ENCODE measurements at places on chromosomes 6 and 20.
A peak's percentile ranks its signal among the peaks of the same experiment; 100 is the strongest.

GRCh38 chr6:164889980-164890379, 419.4 kb downstream of the C6orf118 start:
- DNase-seq, result no peak

- DNase-seq, result no peak
These were observed 17.5 kb downstream of the COL12A1 start for GRCh38 chr6:75188221-75188925.

DNA sequence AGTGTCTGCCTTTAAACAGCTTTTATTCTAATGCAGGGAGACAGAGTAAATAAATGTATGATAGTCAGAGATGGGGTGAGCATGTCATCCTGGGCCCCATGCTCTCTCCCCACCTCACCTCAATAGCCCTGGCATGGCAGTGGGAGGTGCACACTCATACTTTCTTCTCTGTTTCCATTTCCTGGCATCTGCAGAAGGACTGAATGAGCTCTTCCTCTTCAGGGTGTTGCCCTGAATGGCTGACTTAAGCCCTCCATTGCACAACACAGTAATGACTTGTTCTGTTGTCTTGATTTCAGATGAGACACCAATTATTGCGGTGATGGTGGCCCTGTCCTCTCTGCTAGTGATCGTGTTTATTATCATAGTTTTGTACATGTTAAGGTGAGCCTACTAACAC, 57.0 kb upstream of the GNRH2 start:
- peak; percentile 68 for DNase-seq

DNA sequence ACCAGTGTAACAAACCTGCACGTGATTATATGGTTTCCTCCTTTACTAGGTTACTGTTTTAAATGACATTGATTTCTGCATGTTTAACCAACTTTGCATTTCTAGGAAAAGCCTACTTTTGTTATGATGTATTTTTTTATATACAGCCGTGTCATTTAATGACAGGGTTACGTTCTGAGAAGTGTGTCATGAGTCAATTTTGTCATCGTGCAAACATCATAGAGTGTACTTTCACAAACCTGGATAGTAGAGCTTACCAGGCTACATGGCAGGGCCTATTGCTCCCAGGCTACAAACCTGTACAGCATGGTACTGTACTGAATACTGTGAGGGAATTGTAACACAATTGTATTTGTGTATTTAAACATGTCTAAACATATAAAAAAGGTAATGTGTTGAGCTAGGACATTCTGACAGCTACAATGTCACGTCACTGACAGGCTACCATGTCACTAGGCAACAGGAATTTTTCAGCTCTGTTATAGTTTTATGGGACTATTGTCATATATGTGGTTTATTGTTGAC, 205.3 kb downstream of the PRL start:
- no peak for DNase-seq

- DNase-seq, result no peak
These were observed 60.1 kb upstream of the AKIRIN2 start for GRCh38 chr6:87762116-87762515.

DNA sequence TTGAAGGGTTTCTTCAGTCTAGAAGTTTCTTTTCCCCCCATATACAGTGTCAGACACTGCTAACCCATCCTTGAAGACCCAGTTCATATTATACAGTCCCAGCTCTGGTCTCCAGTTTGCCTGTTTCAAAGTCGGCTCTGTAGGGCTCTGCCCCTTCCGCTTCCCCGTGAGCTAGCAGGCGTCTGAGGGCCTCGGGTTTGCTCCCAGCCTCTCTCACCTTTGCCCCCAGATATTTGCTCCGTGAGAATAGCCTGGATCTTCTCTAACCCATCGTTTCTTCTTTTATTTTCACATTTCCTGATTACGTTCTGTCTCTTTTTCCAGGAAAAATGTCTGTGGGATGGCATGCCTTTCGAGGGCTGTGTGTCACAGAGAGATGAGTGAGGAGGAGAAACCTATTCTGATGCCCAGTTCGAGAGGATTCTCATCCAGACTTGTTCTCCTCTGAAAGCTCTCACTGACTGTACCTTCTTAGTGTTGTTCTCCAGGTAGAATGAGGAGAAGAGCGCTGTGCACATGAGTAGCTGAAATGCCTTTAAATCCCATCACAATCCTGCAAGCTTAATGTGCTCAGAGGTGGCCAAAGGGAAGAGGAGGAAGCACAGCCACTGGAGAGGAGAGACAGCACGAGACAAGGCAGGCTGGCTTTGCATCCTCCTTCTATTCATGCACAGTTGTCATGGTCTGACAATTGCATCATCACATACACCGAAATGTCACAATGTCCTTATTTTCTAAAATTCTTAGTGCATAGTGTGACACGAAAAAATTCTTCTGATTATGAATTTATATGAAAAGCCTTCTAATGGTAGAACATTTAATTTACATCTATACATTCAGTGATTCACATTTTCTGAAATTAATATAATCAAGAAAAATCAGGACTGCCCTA, 171.1 kb downstream of the FOXA2 start:
- DNase-seq, result no peak

DNA sequence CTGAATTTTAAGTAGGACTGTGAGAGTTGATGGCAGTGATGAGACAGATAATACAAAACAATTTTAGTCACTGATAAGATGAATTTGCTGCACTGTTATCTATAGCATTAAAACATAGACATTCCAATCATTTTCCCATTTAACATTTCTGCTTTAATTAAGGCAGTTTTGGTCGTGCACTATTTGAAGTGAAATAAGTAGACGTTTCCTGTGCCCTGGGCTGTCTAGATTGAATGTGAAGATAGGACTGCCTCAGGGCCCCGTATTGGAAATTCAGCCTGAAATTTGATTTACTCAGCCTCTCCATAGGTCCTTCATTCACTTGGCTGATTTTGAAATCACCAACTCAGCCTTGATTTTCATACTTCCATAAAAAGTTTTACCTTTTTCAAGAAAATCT, 48.3 kb downstream of the ARID1B start:
- no peak for DNase-seq

GRCh38 chr20:35823937-35824336, 52.1 kb downstream of the PHF20 start:
- DNase-seq, result no peak

GRCh38 chr6:25229671-25230321, 49.4 kb upstream of the CARMIL1 start:
- DNase-seq, result no peak

GRCh38 chr6:142934106-142934505, 10.9 kb downstream of the HIVEP2 start:
- no peak for DNase-seq

DNA sequence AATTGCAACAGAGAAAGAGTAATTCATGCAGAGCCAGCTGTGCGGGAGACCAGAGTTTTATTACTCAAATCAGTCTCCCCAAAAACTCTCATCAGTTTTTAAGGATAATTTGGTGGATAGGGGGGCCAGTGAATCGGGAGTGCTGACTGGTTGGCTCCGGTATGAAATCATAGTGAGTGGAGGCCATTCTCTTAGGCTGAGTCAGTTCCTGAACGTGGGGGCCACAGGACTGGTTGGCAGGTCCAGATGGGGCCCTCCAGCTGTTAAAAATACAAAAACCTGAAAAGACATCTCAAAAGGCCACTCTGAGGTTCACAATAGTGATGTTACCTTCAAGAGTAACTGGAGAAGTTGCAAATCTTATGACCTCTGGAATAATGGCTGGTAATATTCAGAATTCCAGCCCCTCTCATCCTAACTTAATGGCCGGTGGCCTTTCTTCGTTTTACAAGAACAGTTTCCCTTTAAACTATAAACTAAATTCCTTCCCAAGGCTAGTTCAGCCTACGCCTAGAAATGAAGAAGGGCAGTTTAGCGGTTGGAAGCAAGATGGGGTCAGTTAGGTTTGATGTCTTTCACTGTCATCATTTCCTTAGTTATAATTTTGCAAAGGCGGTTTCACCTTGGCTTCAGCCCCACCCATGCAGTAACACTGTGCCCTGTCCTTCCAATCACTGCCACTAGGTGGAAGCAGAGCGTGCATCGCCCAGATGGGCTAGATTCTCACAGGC, 6.8 kb upstream of the MICA start:
- DNase-seq, result peak; percentile 92

DNA sequence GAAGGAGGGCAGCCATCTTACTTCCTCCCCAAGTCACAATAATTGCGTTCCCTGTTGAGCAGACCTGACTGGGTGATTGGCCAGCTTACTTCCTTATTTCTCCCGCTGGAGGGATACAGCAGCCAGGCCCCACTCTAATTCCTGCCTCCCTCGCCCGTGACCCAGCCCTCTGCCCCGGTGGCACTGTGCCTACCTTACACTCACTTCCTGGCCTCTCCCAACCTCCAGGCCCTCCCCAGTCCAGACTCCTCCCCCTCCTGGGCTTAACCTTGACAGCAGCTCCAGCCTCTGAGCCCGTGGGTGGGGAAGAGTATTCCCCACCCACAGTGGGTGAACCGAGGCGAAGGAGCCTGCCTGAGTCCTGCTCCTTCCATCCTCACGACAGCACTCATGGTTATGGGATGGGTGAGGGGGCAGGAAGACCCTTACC, 3.0 kb downstream of the BAK1 start:
- no peak for DNase-seq

DNA sequence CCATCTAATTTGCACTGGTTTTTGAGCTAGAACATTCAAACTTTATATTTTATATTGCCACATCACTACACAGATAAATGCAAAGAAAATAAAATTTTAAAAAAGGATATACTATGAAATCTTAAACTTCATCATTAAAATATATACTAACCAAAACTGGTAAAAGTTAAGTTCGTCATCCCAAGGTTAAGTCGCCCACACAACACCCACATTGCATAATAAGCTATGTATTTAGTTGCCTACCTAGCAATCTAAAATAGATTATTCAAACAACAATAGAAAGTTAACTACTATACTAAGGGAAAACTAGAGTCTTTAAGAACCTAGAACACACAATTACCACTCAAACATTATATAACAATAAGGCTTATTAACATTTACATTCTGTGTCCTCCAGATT, 24.5 kb downstream of the PDE10A start:
- DNase-seq, result no peak

DNA sequence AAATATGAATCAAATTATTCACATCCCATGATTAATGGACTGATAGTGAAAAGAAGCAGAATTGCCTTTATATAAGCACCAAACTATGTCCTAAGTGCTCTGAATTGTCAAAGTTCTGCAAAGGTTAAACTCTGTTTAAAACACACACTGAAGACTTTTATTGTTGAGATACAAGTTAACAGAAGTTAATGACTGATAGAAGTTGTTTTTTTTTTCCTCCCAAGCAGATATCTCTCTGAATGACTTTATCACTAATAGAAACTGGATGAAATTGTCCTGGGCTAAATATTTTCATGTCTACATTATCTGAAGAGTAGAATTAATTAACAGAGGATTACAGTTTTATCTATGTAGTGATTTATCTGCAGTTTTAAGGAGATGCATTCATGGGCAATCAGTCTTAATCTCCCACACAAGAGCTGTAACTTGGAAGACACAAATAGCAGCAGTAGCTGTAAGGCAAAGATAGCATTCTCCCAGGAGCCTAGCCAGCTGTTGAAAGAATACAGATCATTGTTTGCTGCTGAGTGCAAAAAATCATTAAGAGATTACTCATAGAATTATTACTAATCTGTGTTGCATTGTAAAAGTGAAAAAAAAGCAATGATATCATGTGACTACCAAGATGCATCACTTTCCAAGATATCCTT, 49.9 kb downstream of the BMP5 start:
- DNase-seq, result no peak

DNA sequence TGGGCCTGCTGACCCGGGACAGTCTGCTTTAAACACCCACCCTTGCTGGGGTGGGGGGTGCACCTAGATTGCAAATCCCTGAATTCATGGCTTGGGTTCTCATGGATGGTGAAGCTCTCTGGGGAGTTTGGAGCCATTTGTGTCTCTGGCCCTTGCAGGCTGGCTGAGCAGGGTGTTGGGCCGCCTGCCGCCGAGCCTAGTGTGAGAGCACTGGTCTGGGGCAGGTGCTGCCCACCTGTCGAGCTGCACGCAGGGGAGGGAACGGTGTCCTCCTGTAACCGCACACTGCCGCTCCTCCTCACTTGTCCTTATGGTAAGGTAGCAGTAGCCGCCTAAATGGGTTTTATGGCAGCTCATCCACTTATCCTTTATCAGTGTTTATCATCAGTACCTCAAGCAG, 143.9 kb downstream of the DTNBP1 start:
- no peak for DNase-seq

- no peak for DNase-seq
These were observed 25.6 kb upstream of the SULF2 start for GRCh38 chr20:47810721-47811347.

- DNase-seq, result no peak
These were observed 637 bp upstream of the RPF2 start for GRCh38 chr6:110981202-110981600.

DNA sequence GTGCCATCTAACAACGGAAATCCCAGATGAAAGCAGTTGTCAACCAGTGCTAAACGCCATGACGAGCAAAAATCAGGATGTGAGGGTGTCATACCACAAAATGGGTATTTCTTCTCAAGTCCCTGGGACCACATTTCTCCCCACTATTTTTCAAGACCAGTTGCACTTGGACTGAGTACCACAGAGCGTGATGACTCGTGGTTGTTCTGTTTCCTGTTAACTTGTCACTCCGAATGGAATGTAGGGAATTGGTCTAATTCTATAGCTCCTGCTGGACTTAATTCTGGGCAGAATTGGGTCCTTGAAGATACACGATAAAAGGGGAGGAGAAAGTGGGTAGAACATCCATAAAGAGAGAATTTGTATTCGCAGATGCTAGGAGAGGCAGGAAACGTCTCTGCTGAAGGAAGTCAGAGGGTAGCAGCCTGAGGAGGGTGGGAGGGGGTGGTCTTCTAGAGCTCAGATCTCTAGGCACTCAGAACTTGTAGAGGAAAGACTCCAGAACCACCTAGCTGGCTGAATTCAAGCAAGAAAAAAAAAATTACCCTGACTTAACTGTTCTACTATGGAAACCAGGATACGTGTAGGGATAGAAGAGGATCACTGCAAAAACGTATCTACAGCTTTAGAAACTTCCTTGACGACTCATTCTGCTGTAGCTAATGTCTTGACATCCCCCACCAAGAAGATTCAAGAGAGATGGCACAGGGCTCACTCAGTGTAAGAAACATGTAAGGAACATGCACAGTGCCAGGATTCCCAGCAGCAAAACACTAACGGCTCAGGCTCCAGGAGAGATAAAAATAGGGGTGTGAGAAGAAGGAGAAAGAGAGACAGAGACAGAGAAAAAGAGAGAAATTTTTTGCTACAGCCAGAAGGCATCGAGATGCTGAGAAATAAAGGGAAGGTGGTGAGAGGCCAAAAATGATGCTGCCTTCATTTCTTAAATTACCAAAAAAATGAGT, 494.7 kb downstream of the CD83 start:
- no peak for DNase-seq

DNA sequence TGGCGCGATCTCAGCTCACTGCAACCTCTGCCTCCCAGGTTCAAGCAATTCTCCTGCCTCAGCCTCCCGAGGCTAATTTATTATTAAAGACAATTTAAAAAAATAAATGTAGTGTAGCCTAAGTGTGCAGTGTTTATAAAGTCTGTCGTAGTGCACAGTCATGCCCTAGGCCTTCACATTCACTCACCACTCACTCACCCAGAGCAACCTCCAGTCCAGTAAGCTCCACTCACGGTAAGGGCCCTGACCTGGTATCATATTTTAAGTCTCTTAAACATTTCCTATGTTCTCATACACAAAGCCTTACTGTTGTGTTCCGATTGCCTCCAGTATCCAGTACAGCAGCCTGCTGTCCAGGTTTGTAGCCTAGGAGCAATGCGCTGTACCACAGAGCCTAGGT, 168.2 kb upstream of the FOXQ1 start:
- DNase-seq, result no peak
